ENCODE measurements at places on chromosomes 4 and X. TPM values are rescaled to one million over a fixed set of nuclear protein-coding genes. Genes with fewer than 3 reads are reported as not detected.

Gene DCAF4L1
- total RNA-seq, result 0.33 TPM

Gene SAP30
- total RNA-seq, result 25.3 TPM

Gene ZNF630
- 1.5 TPM for total RNA-seq

Gene PGAM4
- total RNA-seq, result 0.85 TPM

Gene CYBB
- total RNA-seq, result 3.7 TPM

Gene ADGRA3
- 2.2 TPM for total RNA-seq
